ENCODE measurements at places on chromosomes 7 and 10. TPM values are rescaled to one million over a fixed set of nuclear protein-coding genes. Genes with fewer than 3 reads are reported as not detected.

RAMP3 gene
- not detected for total RNA-seq

GJC3 gene
- total RNA-seq: not detected

CFAP69 gene
- 10.6 TPM for total RNA-seq

EPHB4 gene
- total RNA-seq: 74.9 TPM

HOGA1 gene
- total RNA-seq: 1.4 TPM

NUTM2A gene
- 0.46 TPM for total RNA-seq

RPP38 gene
- 8.7 TPM for total RNA-seq

SHH gene
- not detected for total RNA-seq

IRF5 gene
- 0.13 TPM for total RNA-seq

TCERG1L gene
- total RNA-seq: not detected

TLX1 gene
- not detected for total RNA-seq

SNX10 gene
- total RNA-seq: not detected

C10orf62 gene
- not detected for total RNA-seq

CFTR gene
- total RNA-seq: not detected

NPY4R gene
- total RNA-seq: 0.07 TPM

BMPER gene
- total RNA-seq: 18.8 TPM

CLEC2L gene
- total RNA-seq: not detected

ASNS gene
- total RNA-seq: 55.8 TPM

TEX36 gene
- total RNA-seq: not detected

RSPH10B2 gene
- total RNA-seq: 0.20 TPM

CREB5 gene
- total RNA-seq: 7.6 TPM

Data from smooth muscle cell of the pulmonary artery (primary cell).